ENCODE measurements at places on chromosomes 16 and 17. TPM values are rescaled to one million over a fixed set of nuclear protein-coding genes. Genes with fewer than 3 reads are reported as not detected.

The ADAP2 gene
- 3.1 TPM for total RNA-seq

The CLEC19A gene
- not detected for total RNA-seq

GRCh38 chr17:66455060-66455459, 152.6 kb downstream of the PRKCA start:
- H3K27ac ChIP-seq, result no peak overlapping the region
- peaks cover 2% of the 10 kb centered on the region for H3K4me1 ChIP-seq
- no peak overlapping the region for H3K4me3 ChIP-seq

DNA sequence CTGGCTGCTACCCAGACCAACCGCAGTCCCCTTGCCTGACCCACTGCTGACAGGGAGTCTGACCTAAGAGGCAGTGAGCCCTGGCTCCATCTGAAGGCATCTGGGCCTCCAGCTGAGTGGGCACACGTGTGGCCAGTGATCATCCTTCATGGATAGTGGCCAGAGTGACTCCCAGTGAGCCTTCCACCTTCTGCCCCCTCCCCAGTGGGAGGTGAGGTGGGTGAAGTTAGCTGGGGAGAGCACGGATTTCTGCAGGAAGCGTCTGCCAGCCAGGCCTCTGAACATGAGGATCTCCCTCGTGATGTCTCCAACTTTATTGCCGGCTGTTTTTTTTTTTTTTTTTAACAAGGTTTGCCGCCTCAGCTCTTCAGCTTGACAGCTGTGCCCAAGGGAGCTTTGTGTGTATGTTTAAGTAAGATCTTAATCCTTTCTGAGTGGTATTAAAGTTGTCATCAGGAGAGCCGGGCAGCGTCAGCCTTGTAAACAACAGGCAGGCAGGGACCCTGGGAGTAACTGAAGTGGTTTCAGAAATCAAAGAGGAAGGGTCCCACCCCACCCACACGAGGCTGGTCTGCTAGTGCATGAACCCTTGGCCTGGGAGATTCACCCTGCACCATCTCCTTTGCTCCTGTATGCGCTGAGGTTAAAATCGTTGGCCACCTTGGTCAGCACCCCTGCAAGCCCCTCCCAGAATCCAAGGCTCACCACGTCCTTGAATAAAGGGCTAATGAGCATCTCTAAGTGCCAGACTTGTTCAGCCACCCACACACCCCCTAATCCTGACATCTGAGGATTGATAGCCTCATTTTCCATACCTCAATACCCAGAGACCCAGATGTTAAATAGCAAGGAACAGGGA, 33.3 kb downstream of the RHBDL3 start:
- DNase-seq, result no peak
- H3K36me3 ChIP-seq, result no peaks in the 10 kb centered on the region
- H3K4me1 ChIP-seq, result peaks cover 1% of the 10 kb centered on the region
- no peak overlapping the region for H3K27ac ChIP-seq
- H3K27me3 ChIP-seq, result no peaks in the 10 kb centered on the region
- H3K4me3 ChIP-seq, result no peak overlapping the region

GRCh38 chr17:2366747-2367494, 29.6 kb downstream of the SGSM2 start:
- peaks cover 6% of the 10 kb centered on the region for H3K4me1 ChIP-seq
- no peaks in the 10 kb centered on the region for H3K27me3 ChIP-seq
- H3K36me3 ChIP-seq, result peaks cover 34% of the 10 kb centered on the region
- no peak overlapping the region for H3K27ac ChIP-seq
- no peak for DNase-seq

The OR4D2 gene
- not detected for total RNA-seq

GRCh38 chr16:685967-686366, 1.8 kb upstream of the JMJD8 start:
- DNase-seq, result no peak
- no peak overlapping the region for H3K4me3 ChIP-seq
- H3K27me3 ChIP-seq, result no peaks in the 10 kb centered on the region
- H3K27ac ChIP-seq, result no peak overlapping the region

DNA sequence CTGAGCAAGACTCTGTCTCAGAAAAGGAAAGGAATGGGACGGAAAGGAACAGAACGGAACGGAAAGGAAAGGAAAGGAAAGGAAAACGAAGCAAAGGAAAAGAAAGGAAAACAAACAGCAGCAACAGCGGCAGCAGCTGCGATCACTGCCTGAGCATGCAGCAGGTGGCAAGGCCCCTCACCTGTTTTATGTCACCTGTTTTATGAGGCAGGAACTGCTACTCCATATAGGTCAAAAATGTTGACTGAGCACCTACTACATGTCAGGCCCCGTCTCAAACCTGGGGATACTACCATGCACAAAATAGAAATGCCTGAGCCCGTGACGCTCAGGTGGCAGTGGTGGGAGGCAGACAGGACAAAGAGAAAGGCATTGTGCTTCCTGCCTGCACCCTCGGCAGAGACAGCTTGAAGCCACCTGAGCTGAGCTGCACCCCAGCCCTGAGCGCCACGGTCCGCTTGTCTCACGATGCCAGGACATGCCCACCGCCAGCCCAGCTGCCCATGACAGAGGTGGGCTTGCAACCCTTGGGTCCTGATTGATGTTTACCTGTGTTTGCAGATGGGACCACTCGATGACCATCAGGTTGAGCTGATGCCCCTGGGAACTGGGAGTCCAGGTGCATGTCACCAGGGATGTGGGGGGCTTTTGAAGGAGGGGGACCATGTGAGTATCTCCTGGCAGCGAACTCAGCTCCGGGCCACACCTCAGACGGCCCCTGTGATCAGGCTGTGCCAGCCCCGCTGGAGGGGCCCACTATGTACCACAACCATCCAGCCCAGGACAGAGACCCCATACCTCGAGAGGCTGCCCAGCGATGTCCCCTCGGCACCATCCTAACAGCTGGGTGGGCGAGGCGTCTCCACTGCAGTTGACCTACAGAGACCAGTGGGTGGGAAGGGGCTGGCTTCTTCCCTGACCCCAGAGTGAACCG, 77.4 kb downstream of the RMI2 start:
- no peaks in the 10 kb centered on the region for H3K27me3 ChIP-seq
- H3K36me3 ChIP-seq, result no peaks in the 10 kb centered on the region
- no peak overlapping the region for H3K27ac ChIP-seq
- no peak for DNase-seq

DNA sequence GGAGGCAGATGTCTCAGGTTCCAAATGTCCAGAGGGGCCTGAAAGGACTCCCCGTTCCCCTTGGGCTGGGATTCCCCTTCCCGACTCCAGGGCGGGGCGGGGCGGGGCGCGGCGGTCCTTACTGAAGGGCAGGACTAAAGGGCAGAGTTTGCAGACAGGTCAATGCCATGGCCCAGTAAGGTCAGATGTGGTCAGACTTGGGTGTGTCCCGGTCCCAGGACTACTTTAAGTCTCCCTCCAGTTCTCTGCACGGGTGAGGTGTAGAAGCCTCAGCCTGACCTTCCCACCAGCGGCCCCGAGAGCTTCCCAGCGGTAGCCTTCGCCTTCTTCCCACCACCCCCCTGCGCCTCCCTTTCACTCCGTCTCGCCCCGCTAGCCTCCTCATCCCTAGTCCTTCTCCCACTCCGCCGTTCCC, 532 bp downstream of the KDM6B start:
- H3K27me3 ChIP-seq, result no peaks in the 10 kb centered on the region
- peaks cover 38% of the 10 kb centered on the region for H3K4me1 ChIP-seq
- H3K36me3 ChIP-seq, result no peaks in the 10 kb centered on the region
- peak overlapping the region; percentile 59 for H3K4me3 ChIP-seq
- peak; percentile 69 for DNase-seq

The SECTM1 gene
- 3.6 TPM for total RNA-seq
